Neuronal stem cell (in vitro differentiated cells): ENCODE measurements at places on chromosomes 7 and 10.
A peak's percentile ranks its signal among the peaks of the same experiment; 100 is the strongest.

DNA sequence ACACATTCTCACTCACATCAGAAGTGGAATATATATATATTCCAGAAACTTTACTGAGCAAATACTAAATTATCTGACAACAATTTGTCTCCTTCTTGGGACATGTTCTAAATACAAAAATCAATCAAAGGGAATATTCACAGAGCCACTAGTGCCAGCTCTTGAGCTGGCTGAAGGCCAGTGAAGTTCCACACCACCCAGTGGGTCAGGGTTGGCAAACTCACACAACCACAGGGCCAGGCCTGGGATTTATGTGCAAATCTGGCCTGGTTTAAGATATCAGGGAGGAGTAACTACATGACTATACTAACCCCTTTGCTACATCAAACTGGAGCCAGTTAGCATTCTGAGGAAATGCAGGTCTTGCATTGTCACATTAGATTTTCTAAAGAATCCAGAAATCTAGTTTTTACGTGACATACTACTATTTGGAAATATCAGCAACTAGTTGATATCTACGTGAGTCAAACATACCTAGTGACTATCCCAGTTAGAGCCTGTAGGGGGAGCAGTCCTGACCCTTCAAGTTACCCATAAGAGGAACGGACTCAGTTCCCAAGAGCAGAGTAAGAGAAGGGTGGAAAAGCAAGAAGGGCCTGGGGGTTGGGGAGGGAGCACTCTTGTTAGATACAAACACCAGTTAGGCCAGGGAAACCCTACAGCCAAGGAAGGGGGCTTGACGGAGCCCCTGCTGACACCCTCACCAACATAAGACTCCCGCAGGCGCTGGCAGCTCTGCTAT, 600.4 kb downstream of the KCNMA1 start:
- DNase-seq = peak; percentile 56
- no peak overlapping the region for H3K4me3 ChIP-seq
- peaks cover 4% of the 10 kb centered on the region for H3K4me1 ChIP-seq

GRCh38 chr10:11183015-11183414, 165.3 kb downstream of the CELF2 start:
- H3K36me3 ChIP-seq = peaks cover 20% of the 10 kb centered on the region
- no peak overlapping the region for H3K4me3 ChIP-seq
- DNase-seq = no peak

GRCh38 chr7:98168181-98168903, 42.9 kb upstream of the BHLHA15 start:
- peak; percentile 67 for DNase-seq
- H3K4me1 ChIP-seq = no peaks in the 10 kb centered on the region
- no peak overlapping the region for H3K27ac ChIP-seq
- H3K36me3 ChIP-seq = peaks cover 24% of the 10 kb centered on the region
- no peak overlapping the region for H3K4me3 ChIP-seq
- H3K27me3 ChIP-seq = no peaks in the 10 kb centered on the region

DNA sequence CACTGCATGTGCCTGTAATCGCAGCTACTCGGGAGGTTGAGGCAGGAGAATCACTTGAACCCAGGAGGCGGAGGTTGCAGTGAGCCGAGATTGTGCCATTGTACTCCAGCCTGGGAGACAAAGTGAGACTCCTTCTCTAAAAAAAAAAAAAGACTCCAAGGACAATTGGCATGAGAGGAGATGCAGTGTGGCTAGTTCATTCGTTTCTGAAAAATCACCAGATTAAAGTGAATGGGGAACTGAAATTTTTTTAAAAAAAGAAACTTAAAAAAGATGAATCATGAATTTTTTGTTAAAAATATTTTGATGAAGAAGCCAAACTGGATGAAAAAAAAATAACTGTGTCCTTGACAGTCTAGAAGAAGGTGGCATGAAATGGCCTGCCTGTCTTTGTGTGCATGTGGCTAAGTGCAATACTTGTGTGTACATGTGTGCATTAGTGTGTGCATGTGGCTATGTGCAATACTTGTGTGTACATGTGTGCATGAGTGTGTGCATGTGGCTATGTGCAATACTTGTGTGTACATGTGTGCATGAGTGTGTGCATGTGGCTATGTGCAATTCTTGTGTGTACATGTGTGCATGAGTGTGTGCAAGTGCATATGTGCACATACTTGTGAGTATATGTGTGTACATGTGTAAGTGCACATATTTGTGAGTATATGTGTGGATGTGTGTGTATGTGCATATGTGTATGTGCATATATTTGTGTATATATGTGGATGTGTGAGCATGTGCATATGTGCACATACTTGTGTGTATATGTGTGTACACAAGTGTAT, 391.7 kb upstream of the KLF6 start:
- no peak overlapping the region for H3K27ac ChIP-seq
- H3K4me3 ChIP-seq = no peak overlapping the region
- H3K4me1 ChIP-seq = peaks cover 2% of the 10 kb centered on the region
- no peak for DNase-seq
- H3K36me3 ChIP-seq = no peaks in the 10 kb centered on the region
- no peaks in the 10 kb centered on the region for H3K27me3 ChIP-seq

DNA sequence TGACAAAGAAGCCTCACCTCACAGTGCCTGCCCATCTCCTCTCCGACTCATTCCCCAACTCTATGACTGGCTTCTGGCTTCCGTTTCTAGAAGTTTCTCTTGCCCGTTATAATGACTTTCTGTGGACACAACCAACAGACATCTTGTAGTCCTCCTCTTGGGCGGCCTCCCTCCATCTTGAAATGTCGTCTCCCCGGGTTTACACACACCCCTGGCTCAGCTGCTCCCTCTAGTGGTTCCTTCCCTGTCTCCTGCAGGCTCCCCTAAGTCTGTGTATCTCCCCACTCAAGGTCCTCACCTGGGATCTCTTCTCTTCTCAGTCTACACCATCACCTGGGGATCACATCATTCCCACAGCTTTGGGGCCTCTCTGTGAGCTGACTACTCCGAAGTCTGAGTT, 123.4 kb upstream of the NEBL start:
- no peak overlapping the region for H3K4me3 ChIP-seq
- H3K36me3 ChIP-seq = no peaks in the 10 kb centered on the region
- no peak for DNase-seq
- H3K27ac ChIP-seq = no peak overlapping the region
- H3K4me1 ChIP-seq = peaks cover 2% of the 10 kb centered on the region

DNA sequence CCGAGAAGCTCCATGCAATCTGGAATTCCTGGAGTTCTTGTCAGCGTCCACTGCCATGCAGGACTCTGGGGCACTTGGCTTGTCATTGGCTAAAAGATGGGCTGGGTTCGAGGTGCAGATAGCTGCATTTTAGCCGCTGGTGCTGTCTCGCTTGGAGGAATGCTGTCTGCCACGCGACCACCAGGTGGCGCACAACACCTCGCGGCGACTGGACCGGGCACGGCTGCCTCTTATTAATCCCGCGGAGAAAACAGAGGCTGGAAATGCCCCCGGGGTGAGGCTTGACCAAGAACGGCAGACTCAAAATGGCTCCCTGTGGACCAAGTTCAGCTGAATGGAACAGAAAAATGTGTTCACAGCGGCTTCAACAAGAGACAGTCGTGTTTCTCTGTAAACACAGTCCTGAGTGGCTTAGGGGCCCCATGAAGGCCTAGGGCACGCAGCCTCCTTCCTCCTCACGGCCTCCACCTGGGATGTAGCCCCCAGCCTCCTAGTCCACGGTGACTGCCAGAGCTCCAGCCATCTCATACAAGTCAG, 46.2 kb downstream of the AOC1 start:
- peak; percentile 61 for DNase-seq
- H3K4me1 ChIP-seq = no peaks in the 10 kb centered on the region
- H3K4me3 ChIP-seq = no peak overlapping the region
- H3K27me3 ChIP-seq = no peaks in the 10 kb centered on the region
- H3K36me3 ChIP-seq = no peaks in the 10 kb centered on the region

DNA sequence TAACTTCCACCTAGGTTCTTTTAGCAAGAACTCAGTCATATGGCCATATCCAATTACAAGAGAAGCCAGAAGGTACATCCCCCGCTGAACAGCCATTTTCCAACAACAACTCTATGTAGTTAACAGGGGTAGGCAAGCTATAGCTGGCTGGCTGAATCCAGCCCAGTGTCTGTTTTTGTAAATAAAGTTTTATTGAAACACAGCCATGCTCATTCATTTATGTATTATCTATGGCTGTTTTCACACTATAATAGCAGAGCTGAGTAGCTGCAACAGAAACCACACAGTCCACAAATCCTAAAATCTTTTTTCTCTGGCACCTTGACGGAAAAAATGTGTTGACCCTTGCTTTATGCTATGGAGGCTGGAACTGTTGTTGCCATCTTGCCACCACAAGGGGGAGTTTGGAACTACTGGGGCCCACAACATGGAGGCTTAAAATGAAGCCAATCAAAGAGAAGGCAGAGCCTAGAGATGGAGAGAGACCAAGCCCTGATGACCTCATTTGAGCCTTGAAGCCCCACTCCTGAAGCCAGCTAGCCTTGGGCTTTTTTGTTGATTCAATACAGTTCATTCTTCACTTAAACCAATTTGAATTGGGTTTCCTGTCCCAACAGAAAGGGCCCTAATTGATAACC, 33.3 kb upstream of the XPNPEP1 start:
- H3K27me3 ChIP-seq = no peaks in the 10 kb centered on the region
- no peaks in the 10 kb centered on the region for H3K36me3 ChIP-seq
- peaks cover 6% of the 10 kb centered on the region for H3K4me1 ChIP-seq
- H3K4me3 ChIP-seq = no peak overlapping the region

DNA sequence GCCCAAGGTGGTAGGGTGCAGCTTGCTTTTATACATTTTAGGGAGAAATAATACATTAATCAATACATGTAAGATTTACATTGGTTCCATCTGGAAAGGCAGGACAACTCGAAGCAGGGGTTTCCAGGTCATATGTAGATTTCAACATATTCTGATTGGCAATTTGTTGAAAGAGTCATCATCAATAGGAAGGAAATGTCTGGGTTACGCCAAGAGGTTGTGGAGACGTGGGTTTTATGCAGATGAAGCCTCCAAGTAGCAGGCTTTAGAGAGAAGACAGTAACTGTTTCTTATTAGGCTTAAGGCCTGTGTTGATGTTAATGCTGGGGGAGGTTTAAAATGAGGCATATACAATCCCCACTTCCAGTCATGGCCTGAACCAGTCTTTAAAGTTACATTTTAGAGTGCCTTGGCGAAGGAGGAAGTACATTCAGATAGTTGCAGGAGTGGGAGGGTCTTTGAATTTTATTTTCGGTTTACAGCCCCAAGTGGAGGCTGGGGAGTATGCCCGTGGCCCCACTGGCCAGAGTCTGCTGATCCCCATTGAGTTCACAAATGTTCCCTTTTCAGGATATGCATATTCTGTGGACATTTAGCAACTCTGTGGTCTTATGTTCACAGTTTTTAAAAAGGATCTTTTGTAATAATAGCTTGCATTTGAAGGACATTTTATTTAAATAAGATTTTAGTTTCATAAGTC, 166.0 kb upstream of the GDF10 start:
- H3K27ac ChIP-seq = no peak overlapping the region
- no peaks in the 10 kb centered on the region for H3K4me1 ChIP-seq
- H3K36me3 ChIP-seq = no peaks in the 10 kb centered on the region
- H3K27me3 ChIP-seq = no peaks in the 10 kb centered on the region

DNA sequence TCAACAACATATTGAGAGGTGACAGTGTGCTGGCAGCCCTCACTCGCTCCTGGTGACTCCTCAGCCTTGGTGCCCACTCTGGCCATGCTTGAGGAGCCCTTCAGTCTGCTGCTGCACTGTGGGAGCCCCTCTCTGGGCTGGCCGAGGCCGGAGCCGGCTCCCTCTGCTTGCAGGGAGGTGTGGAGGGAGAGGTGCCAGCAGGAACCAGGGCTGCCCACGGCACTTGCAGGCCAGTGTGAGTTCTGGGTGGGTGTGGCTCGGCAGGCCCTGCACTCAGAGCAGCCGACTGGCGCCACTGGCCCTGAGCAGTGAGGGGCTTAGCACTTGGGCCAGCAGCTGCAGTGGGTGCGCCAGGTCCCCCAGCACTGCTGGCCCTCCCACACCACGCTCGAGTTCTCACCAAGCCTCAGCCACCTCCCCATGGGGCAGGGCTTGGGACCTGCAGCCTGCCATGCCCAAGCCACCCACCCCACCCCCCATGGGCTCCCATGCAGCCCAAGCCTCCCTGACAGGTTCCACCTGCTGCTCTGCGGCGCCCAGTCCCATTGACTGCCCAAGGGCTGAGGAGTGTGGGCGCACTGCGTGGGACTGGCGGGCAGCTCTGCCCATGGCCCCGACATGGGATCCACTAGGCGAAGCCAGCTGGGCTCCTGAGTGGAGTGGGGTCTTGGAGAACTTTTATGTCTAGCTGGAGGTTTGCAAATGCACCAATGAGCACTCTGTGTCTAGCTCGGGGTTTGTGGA, 377.1 kb upstream of the ANKRD30A start:
- no peak overlapping the region for H3K4me3 ChIP-seq
- H3K4me1 ChIP-seq = no peaks in the 10 kb centered on the region
- no peak overlapping the region for H3K27ac ChIP-seq
- no peak for DNase-seq
- no peaks in the 10 kb centered on the region for H3K27me3 ChIP-seq
- no peaks in the 10 kb centered on the region for H3K36me3 ChIP-seq

GRCh38 chr10:63374991-63375390, 90.8 kb downstream of the JMJD1C start:
- H3K4me3 ChIP-seq = no peak overlapping the region
- H3K4me1 ChIP-seq = no peaks in the 10 kb centered on the region
- no peak overlapping the region for H3K27ac ChIP-seq
- DNase-seq = no peak
- H3K36me3 ChIP-seq = no peaks in the 10 kb centered on the region

- no peaks in the 10 kb centered on the region for H3K27me3 ChIP-seq
- no peak overlapping the region for H3K27ac ChIP-seq
- no peaks in the 10 kb centered on the region for H3K4me1 ChIP-seq
- H3K4me3 ChIP-seq = no peak overlapping the region
- DNase-seq = no peak
These were observed 178.7 kb downstream of the CACNA2D1 start for GRCh38 chr7:82264783-82265305.

- H3K27ac ChIP-seq = no peak overlapping the region
- H3K27me3 ChIP-seq = no peaks in the 10 kb centered on the region
- no peak overlapping the region for H3K4me3 ChIP-seq
- H3K36me3 ChIP-seq = peaks cover 18% of the 10 kb centered on the region
These were observed 34.1 kb downstream of the ACADSB start for GRCh38 chr10:123042708-123043408.

DNA sequence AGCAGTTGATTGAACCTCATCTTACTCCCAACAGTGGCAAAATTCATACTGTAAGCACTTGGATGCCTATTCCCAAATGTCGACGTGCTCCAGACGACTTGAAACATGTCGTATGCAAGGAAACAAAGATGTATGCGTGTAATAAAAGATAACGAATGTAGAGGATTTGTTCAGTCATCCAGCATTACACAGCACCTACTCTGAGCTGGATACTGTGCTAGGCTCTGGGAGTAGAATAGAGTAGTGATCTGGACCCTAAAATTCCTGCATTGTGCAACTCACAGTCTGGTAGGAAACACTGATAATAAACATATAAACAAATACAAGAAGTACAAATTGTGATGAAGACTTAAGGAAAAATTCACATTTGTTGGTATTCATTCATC, 5.6 kb upstream of the TBX20 start:
- DNase-seq = no peak
- no peaks in the 10 kb centered on the region for H3K36me3 ChIP-seq
- H3K27ac ChIP-seq = no peak overlapping the region
- no peaks in the 10 kb centered on the region for H3K4me1 ChIP-seq
- H3K27me3 ChIP-seq = peaks cover 95% of the 10 kb centered on the region
- H3K4me3 ChIP-seq = no peak overlapping the region

GRCh38 chr10:34526186-34526585, 288.9 kb downstream of the PARD3 start:
- no peak for DNase-seq
- peaks cover 12% of the 10 kb centered on the region for H3K4me1 ChIP-seq
- no peaks in the 10 kb centered on the region for H3K36me3 ChIP-seq

- H3K27ac ChIP-seq = no peak overlapping the region
- H3K27me3 ChIP-seq = no peaks in the 10 kb centered on the region
- no peaks in the 10 kb centered on the region for H3K4me1 ChIP-seq
These were observed 17.9 kb downstream of the COPG2 start for GRCh38 chr7:130650611-130651120.
